ENCODE measurements at places on chromosomes 2 and 18. TPM values are rescaled to one million over a fixed set of nuclear protein-coding genes. Genes with fewer than 3 reads are reported as not detected.

The FOXI3 gene
- total RNA-seq: not detected

The CPO gene
- total RNA-seq: not detected

The PSME4 gene
- 32.3 TPM for total RNA-seq

- no peak for DNase-seq
These were observed 65.2 kb downstream of the RBBP8 start for GRCh38 chr18:22998344-22998743.

The MC2R gene
- total RNA-seq: not detected

The CCDC74B gene
- total RNA-seq: 0.79 TPM

DNA sequence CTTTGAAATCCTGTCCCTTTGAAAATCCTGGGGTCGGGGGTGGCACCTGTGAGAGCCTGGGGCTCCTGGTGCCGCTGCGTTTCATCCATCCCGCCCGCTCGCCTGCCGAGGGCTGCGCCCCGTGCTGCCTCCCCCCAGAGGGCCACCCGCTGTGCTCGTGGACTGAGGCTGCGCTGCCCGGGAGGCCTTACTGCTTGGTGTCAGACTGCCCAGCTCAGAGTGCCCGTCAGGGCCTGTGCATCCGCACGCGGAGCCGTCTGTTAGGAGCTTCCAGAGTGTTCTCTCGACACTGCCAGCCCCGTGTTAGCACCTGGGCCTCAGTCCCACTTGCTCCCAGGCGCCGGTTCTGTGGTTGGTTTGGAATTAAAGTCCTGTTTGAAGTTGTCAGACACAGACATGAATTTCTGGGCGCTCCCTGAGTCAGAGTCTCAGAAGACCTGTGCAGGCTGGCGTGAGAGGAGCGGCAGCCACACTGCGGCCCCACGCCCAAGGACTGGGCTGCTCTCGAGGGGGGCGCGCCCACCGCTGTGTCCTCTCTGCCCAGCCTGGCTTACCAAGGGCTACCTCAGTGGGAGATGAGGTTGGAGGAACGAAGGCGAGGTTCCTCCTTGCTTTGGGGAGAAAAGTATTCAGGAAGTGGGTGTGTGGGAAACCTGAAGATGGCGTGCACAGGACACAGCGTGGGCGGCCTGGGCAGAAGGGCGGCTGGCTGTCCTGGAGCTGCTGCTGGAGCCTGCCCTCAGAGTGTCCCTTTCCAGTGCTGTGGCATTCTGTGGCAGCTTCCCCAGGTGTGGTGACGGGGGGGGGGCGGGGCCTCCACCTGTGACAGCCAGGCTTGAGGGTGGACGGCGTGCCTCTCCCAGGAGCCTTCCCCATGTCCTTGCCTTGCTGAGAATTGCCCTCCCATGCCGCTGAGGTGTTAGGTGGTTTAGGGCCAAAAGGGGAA is 14.1 kb downstream of the DTYMK start:
- no peak for DNase-seq

The MYO3B gene
- total RNA-seq: not detected

DNA sequence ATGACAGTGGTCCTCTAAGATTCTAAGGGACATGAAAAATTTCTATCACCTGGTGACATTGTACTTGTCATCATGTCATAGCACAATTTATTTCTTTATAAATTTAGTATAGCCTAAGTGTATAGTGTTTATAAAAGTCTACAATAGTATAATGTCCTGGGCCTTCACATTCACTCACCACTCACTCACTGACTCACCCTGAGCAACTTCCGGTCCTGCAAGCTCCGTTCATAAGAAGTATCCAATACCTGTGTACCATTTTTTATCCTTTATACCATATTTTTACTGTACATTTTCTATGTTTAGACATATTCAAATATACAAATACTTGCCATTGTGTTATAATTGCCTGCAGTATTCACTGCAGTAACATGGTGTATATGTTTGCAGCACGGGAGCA is 72.8 kb upstream of the DSEL start:
- DNase-seq: peak; percentile 69

The BCL2 gene
- total RNA-seq: 0.87 TPM

GRCh38 chr2:229815858-229816257 is 101.5 kb upstream of the DNER start:
- no peak for DNase-seq

- peak; percentile 52 for DNase-seq
These were observed 33.8 kb downstream of the TOGARAM2 start for GRCh38 chr2:29014811-29015421.

GRCh38 chr18:63844254-63844653 is 43.3 kb upstream of the SERPINB2 start:
- peak; percentile 12 for DNase-seq

DNA sequence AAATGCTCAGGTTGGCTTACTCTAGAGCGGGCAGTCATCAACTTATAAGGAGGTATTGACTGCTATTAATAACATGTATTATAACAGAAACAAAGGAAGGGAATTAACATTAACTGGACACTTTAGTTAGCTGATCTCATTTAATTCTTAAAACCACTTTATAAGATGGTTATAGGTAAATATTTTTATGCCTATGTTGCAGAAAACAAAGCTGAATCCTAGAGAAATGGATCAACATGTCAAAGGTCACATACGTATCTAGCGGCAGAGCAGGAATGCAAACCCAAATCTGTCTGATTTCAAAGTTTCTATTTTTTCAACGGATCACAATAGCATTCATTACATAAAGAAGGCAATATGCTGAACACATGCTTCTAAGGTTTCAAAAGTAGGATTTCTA is 200.0 kb downstream of the PDE1A start:
- DNase-seq: no peak

GRCh38 chr2:12778811-12779579 is 62.3 kb downstream of the TRIB2 start:
- no peak for DNase-seq

GRCh38 chr18:61949946-61950345 is 57.1 kb upstream of the RNF152 start:
- DNase-seq: peak; percentile 85

The SLC23A3 gene
- 2.0 TPM for total RNA-seq

The OXER1 gene
- not detected for total RNA-seq

GRCh38 chr2:148512501-148512900 is 132.1 kb upstream of the EPC2 start:
- no peak for DNase-seq

DNA sequence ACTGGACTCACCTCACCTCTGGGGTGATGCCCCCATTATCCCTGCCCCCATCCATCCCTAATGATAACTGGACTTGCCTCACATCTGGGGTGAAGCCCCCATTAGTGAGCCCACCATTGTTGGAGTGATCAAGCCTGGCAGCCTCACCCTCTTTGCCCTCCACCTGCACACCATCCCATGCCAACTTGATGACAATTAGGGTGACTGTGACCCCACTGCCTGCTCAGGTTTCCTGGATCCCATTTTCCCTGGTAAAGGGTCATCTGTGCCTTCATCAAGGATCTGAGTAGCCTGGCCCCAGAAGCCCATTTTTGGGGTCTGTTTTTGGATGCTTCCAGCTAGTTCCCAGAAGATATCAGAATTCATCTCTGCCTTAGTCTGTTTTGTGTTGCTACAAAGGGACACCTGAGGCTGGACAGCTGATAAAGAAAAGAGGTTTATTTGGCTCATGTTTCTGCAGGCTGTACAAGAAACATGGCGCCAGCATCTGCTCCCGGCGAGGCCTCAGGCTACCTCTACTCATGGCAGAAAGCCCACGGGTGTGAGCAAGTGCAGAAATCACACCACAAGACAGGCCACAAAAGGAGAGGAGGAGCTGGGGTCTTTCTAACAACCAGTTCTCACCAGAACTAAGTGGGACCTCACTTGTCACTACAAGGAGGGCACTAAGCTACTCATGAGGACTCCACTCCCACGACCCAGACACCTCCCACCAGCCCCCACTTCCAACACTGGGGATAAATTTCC is 196.4 kb upstream of the TWIST2 start:
- DNase-seq: no peak

The TTC21B gene
- total RNA-seq: 15.7 TPM

DNA sequence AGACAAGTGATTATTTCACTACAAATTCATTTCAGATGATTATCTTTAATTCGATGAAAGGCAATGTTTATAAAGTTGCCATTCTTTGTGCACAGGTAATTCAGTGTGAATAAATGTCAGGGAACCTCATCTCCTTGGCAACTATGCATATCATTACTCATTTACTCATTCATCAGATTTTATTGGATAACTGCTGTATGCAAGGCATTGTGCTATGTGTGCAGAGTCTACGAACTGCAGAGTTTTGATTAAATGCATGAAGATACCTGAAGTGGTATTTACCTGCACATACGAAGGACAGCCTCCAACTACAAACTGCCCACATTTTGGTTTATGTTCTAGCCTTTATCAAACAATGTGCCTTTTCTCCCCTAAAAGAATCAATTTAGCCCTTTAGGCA is 3.5 kb downstream of the RND3 start:
- no peak for DNase-seq

All from lung microvascular endothelial cell (primary cell).